ENCODE measurements at places on chromosomes 4 and X.

DNA sequence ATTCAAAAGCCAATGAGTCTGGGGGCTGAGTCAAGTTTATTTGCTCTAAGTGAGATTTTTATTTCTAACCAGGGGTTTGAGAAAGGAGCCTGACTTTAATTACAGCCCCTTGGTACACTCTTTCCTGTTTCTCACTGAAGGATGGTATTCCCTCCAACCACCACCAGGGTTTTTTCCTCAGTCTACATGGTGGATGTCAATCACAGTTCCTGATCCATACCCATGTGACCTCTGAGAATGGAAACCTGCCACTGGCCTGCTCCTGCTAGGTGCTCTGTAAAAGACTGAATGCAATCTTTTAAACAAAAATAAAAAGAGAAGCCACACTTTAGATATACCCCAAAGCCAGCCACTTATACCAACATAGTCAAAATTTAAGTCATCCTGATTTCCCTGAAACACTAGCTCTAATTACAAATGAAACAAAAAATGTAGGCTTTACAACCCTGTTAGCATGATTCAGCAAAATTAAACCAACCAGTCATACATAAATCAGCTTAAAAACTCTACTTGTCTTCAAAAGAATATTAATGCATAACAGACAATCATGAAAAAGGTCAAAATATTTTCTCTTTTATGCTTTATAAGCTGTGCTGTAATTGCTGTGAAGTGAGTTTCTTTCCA, 112.1 kb upstream of the NWD2 start:
- no peak for DNase-seq

- DNase-seq = no peak
Measured at GRCh38 chr4:848803-849477, 23.0 kb upstream of the CPLX1 start.

DNA sequence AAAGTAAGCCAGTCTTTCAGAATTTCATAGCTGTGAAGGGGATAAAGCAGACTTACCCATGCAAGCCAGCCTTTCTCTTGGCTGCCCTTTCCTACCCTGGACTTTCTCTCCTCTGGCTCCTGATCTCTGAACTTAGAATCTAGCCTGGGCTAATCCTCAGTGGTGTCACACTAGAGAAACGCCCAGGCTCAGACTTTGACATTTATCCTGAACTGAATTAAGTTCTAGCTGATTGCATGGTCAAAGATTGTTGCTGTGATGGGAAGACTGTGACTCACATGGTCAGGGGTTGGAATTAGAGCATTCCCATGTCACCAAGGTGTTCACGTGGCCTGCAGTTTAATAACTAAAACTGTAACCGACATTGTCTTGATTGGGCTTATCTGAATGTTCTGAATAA, 469.5 kb upstream of the FAT1 start:
- no peak for DNase-seq

DNA sequence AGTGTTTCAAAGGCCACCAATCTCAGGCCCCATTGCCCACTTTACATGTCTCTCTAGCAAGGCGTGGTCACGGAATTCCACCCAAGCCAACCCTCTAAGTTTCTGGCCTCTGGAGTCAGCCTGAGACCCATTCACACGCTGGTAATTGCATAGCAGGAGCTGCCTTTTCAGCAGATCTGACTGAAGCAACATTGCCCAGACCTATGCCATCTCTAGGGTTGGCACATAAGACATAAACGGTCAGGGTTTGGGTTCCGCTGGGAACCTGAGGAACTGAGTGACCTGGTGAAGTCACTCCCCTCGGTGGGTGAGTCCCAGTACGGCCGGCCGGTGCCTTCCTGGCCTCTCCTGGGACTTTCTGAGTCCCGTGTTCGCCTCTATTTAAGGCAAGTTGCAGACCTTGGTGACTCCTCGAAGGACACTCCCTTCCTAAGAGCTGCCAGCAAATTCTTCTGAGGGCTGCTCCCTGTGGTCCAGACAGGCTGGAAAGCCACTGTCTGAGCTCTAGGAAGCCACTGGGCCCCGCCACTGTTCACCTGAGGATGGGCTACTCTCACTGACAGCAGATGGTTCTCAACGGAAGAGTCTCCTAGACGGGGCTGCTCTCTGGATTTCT, 15.9 kb downstream of the CTAG1A start:
- DNase-seq = no peak

DNA sequence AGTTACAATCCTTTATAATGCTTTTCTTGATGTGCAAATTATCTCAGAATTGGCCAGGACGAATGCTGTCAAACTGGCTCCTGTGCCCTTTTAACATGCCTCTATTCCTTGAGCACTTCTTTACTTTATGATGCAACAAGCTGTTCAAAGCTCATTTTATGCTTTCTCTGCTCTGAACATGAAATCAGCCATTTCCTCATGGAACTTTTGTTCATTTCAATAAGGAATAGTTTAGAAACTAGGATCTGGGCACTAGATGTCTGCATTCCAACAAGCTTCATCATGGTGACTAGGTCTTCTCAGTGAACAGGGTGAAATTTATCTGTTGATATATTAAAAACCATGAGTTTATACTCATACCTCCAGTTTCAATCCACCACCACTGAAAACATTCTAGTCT, 87.3 kb upstream of the TEX13A start:
- DNase-seq = no peak

DNA sequence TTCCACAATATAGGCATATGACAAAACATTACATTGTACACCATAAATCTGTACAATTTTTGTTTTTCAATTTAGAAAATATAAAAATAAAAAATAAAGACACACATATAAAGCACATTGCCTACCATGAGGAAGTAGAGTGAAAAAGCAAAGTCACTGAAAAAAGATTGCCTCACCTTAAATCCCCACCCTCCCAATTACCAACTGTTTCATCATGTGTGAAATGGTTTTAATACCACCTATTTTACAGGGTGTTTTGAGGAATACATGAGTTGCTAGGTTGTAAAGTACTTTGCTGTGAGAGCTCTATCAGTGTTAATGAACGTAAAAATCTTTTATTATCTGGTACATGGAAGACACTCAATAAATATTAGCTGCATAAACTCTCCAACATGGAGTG, 373.6 kb upstream of the NDST3 start:
- DNase-seq = no peak

DNA sequence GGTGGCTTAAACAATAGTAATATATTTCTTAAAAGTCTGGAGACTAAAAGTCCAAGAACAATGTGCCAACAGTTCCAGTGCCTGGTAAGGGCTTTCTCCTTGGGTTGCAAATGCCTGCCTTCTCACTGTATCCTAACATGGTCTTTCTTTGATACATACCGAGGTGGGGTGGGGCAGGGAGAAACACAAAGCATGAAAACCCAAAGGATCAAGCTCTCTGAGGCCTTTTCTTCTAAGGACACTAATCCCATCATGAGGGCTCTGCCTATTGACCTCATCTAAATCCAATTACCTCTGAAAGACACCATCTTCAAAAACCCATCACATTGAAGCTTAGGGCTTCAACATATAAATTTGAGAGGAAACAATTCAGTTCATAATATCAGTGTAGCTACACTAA, 311.3 kb downstream of the GRID2 start:
- no peak for DNase-seq

GRCh38 chr4:177492022-177492421, 49.8 kb upstream of the AGA start:
- DNase-seq = no peak

GRCh38 chrX:12496343-12496742, 294.9 kb upstream of the PRPS2 start:
- no peak for DNase-seq

DNA sequence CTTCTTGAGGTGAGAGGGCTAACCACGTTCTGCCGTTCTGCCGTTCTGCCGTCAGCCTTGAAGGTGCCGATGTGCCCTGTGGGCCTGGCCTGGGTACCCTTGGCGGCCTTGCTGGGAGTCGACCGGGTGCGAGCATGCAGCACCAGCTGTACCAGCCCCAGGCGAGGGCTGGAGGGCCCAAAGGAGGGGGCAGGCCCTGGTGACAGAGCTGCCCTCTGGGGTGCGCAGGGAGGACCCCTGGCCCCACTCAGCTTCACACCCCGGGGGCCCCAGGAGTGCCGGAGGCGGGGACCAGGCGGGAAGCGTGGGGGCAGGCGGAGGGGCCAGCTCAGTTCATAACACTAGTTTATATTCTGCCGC, 22.1 kb downstream of the UVSSA start:
- DNase-seq = no peak

- DNase-seq = no peak
Measured at GRCh38 chrX:22345884-22346283, 73.2 kb downstream of the CBLL2 start.

- DNase-seq = no peak
Measured at GRCh38 chr4:3183008-3183407, 66.0 kb upstream of the MSANTD1 start.

GRCh38 chr4:175770555-175770954, 41.5 kb downstream of the GPM6A start:
- no peak for DNase-seq

GRCh38 chr4:139207247-139207646, 30.2 kb upstream of the ELF2 start:
- no peak for DNase-seq

- no peak for DNase-seq
Measured at GRCh38 chr4:177769155-177769554, 326.9 kb upstream of the AGA start.

GRCh38 chrX:334331-334891, 15.8 kb upstream of the GTPBP6 start:
- no peak for DNase-seq

DNA sequence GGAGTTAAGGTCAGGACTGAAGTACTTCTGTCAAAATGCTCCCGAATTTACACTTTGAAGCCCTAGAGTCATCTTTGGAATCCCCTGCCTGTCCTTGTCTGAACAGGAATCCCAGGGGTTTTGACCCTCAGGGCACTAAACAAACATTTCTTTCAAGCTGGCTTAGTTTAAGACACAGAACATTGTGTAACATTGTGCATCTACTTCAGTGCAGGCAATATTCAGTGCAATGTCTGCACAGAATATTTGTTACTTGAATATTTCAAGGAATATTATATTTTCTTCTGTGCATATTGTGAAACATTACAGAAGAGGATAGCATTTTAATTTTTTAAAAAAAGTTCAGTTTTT, 763.4 kb downstream of the PCDH18 start:
- DNase-seq = no peak

GRCh38 chrX:71953391-71953790, 42.7 kb downstream of the NHSL2 start:
- DNase-seq = no peak

GRCh38 chr4:30269850-30270249, 450.3 kb upstream of the PCDH7 start:
- DNase-seq = no peak

DNA sequence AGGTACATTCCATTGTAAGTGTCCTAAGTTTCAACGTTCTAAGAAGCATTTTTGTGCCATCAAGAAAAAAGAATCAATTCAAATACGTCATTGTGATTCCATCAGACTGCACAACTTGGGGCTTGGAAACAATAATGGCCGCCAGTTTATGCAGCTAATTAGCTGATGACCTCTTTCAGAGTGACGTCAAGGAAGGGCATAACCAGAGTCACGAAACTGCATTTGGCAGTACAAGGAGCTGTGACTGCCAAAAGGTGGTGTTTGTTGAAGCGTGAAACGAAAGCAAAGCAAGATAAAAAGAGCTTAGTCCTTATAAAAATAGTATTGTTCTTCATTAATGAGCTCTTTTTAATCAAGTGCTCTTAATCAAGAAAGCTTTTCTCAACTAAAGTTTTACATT, 81.1 kb upstream of the SH3RF1 start:
- DNase-seq = no peak

- no peak for DNase-seq
Measured at GRCh38 chrX:21975812-21976211, 35.3 kb downstream of the SMS start.

DNA sequence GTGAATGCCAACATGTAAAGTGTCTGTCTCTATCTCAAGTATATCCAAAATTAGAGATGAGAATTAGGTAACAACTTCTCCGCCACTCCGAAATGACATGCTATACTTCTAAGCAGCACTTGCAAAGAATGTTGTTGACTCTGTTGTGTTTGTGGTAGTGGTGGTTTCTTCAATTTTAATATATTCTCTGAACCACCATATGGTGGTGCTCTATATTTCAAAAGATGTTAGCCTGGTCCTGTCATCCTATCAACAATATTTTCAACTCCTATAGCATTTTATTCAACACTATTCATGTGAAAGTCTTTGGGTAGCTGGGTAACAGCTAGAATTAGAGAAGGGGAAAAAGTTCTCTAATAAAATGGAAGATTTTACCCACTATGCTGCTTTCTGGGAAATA, 1622.8 kb upstream of the IGFBP7 start:
- no peak for DNase-seq

- no peak for DNase-seq
Measured at GRCh38 chrX:27597508-27597907, 7.4 kb downstream of the DCAF8L2 start.

- no peak for DNase-seq
Measured at GRCh38 chr4:7634661-7635251, 200.0 kb upstream of the PSAPL1 start.

GRCh38 chrX:9153300-9153699, 119.4 kb upstream of the FAM9B start:
- DNase-seq = no peak

Data from stimulated activated CD8-positive, alpha-beta memory T cell treated with anti-CD3 and anti-CD28 coated beads, Interleukin-7, amount 100 ng/mL, for 4 hours (primary cell).